ENCODE measurements at places on chromosomes 13 and 19.
A peak's percentile ranks its signal among the peaks of the same experiment; 100 is the strongest.

GRCh38 chr13:53200498-53201453 lies 172.2 kb downstream of the OLFM4 start:
- DNase-seq: no peak

GRCh38 chr19:10115392-10116084 lies 4.0 kb downstream of the P2RY11 start:
- DNase-seq: no peak

- no peak for DNase-seq
Observed at GRCh38 chr13:51557875-51558612, 26.2 kb upstream of the WDFY2 start.

GRCh38 chr19:2290441-2291184 lies 8.6 kb upstream of the PEAK3 start:
- no peak for DNase-seq

DNA sequence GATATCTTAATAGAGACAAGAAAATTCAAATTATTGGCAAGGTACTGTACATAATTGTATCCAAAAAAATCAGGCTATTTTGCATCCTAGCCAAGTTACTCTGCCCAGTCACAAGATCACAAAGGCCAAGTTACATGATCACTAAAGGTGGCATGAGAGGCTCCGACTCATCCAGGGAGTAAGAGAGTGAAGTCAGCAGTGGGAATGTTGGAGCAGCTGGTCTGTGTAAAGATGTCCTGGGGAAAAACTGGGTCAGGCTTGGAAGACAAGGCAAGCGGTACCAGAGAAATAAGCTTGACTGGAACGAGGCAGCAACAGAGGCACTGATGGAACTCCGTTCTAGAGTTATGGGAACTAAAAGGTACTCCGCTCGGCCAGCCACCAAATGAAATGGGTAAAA lies 50.2 kb upstream of the PSG2 start:
- no peak for DNase-seq

- no peak for DNase-seq
Observed at GRCh38 chr13:99464441-99464949, 36.8 kb upstream of the TM9SF2 start.

GRCh38 chr19:21328406-21328805 lies 804 bp downstream of the ZNF708 start:
- DNase-seq: no peak

DNA sequence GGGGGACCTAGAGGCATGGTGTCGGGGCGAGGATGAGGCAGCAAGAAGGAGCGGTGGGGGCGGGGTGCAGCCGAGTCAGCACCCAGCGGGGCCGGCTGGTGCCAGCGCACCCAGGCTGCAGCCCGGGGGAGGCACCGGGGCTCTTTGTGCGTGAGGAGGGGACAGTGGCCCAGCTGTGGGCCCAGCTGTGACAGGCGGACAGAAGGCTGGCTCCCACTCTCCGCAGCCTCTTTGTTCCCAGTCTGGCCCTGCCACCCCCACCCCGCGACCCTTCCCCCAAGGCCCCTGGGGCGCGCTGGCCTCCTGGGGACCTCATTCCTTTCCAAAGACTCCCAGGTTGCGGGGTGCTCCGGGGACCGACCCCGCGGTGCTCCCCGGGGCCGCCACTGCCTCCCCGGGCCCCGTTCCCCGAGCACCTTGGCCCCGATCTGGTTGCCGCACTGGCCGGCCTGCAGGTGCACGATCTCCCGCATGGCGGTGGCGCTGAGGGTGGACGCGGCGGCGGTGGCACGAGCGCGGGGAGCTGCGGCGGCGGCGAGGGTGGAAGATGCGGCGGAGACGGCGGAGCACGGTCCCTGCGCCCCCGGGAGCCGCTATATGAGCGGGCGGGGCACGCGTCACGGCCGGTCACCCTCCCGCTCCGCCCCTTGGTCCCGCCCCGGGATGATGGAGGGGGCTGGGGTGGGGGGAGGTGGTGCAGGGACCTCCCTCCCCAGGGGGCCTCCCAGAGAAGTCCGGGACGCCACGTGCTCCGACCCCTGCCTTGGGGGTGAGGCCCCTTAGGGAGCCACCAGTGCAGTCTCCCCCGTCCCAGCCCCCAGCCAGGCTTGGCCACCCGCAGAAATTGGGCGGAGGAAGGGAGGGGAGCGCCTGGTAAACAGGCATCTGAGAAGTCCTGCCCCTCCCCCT lies at the start of gene TUBB4A:
Gene TUBB4A, minus strand, starts transcription at position 570 of the 909 bp plus-strand sequence. Its CDS starts 97 bp downstream, at position 473.
- no peak for DNase-seq

GRCh38 chr13:50073340-50073739 lies 58.1 kb downstream of the KCNRG start:
- DNase-seq: no peak

- no peak for DNase-seq
Observed at GRCh38 chr19:46386996-46387712, 26.2 kb downstream of the CCDC8 start.

GRCh38 chr19:14615623-14616022 lies 32.7 kb downstream of the CLEC17A start:
- DNase-seq: no peak

DNA sequence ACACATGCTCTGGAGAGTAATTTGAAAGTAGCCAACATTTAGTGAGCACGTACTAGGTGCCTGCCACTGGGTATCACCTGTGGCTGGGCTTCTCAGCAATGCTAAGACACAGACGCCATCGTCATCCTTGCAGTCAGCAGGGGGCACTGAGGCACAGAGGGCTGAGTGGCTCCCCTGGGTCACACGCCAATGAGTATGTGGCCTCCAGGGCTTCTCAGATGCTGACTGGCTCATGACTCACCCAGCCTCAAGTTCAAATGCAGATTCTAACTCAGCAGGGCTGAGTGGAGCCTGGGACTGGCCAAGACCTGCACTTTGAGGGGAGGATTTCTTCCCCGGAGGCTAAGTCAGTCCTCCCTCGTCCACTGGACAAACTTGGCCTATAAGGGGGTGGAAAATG lies 115.1 kb upstream of the CACNA1A start:
- DNase-seq: peak; percentile 9

DNA sequence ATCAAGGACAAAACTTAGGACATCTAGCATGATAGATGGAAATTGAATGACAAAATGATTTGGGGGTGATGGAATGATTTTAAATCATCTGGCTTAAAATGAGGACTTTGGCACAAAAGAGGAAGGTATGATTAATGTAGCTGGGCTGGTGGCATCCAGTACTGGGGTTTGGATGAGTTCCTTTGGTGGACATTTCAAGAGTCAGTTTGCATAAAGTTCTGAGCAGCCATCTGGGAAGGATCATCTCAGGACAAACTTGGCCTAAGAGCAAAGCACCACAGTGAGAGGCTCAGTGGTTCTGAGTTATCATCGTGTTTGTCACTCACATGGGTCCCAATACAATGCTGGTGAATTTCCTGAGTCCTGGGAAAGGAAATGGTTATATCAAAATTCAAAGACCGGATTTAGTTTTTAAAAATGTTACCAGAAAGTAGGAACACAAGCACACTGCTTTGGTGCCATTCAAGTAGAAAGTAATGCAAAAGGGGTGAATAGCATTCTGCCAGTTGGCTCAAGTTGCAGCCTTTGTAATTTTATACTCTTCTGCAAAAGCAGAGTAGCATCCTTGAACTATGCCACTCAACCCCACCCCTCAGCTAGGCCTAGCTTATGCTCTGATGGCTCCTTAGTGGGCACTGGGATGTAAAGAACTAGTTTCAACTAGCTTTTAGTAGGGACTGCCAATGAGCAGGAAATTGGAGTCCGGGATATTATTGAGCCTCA lies 219.0 kb downstream of the COG6 start:
- no peak for DNase-seq

GRCh38 chr13:113178896-113179167 lies 20.4 kb downstream of the PROZ start:
- no peak for DNase-seq

GRCh38 chr19:44897835-44898234 lies 6.8 kb downstream of the TOMM40 start:
- no peak for DNase-seq
